Fibroblast of skin of abdomen (primary cell): ENCODE measurements at places on chromosomes 7 and 10.

GRCh38 chr10:104638861-104639589, 2.1 kb upstream of the SORCS3 start:
- DNase-seq, result no peak

GRCh38 chr7:27996141-27996540, 184.5 kb downstream of the JAZF1 start:
- no peak for DNase-seq

GRCh38 chr7:21338728-21339164, 89.1 kb upstream of the SP4 start:
- no peak for DNase-seq

- peak; percentile 38 for DNase-seq
These were observed 5.7 kb downstream of the ATG9B start for GRCh38 chr7:151018421-151019129.

GRCh38 chr7:28483112-28483511, 70.8 kb downstream of the CREB5 start:
- DNase-seq, result peak; percentile 87

DNA sequence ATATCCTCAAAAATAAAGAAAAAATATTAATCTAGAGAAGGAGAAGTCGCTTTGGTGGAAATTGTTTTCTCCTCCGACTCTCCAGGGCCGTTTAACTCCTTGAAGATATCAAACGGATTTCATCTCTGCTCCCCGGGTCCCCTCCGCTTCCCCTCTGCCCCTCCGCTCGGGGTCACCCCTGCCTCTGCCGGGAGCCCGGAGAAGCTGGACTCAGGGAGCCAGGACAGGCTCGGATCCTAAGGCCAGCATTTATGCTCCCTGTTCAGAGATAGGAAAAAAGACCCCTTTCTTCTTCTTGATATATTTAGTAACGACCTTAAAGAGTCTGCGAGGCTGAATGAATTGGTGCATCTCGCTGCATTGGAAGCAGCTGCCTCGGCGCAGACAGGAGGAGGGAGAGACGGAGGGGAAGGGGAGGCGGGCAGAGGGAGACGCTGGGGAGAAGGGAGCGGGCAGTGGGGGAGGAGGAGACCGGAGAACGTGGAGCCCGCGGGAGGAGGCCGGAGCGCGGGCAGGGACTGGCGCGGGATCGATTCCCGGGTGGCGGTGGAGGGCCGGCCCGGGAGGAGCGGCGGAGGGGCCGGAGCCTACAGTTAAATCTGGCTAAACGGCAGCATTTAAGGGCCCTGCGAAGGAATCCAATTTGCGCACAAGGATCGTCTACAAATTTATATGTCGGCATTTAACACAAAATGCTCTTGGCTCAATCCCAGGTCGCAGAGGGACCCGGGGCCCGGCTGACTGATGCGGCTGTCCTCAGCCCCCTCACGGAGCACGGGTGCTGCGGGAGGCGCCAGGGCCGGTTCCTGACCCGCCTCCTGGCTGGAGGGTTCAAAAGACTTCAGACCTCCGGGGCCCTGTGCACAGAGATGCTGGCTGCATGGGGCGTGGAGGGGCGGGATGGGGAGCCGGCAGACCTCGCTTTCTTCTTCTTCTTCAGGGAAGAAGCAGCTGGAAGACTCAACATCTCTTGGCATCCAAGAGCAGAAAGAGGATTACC, 55.6 kb downstream of the CRTAC1 start:
- DNase-seq, result no peak

DNA sequence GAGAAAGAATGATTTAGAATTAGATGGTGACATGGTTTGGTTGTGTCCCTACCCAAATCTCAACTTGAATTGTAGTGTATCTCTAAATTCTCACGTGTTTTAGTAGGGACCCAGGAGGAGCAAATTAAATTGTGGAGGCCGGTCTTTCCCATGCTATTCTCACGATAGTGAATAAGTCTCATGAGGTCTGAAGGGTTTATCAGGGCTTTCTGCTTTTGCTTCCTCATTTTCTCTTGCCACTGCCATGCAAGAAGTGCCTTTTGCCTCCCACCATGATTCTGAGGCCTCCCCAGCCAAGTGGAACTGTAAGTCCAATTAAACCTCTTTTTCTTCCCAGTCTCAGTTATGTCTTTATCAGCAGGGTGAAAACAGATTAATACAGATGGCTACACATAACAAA, 167.4 kb upstream of the SVIL start:
- DNase-seq, result no peak

DNA sequence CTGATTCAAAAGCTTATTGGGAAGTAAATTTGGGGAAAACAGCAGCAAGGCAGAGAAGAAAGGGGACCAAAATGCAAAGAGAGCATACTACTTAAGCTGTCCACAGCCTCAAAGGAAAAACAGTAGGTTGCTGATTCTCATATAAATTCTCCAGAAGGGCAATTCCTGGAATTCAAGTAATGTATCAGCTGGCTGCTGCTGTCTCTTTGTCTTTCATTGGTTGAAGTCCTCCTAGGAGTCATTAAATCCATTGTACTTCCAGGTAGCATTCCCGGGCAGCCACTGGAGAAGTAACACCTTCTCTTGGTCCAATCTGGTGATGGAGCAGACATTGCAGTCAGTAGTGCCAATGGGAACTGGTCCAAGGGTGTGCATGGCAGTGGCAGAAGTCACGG, 22.7 kb downstream of the BET1 start:
- no peak for DNase-seq

- no peak for DNase-seq
These were observed 29.7 kb upstream of the TAS2R16 start for GRCh38 chr7:123024989-123025758.

- no peak for DNase-seq
These were observed 50.5 kb upstream of the CAMK2B start for GRCh38 chr7:44375926-44376342.

DNA sequence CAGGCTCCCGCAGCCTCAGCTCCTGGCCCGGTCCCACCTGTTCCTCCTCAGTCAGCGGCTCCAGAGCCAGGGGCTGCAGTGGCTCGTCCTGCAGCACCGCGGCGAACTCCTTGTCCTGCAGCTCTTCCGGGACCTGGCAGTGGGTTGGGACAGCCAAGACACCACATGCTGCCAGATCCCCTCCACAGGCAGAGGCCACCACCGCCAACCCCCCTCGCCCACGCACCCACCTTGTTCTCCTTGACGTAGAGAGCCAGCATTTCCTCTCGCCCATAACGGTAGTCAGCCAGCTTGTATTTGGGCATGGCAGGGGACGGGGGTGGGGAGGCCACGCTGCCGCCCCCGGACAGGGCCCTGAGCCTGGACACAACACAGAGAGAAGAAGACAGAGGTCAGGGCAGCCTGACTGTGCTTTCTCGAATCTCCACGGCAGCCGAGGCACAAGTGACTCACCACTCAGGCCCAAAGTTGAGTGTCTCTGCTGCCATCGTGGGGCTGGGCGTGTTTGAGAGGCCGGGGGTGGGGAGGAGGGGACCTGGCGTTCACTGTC, 6.2 kb downstream of the GIGYF1 start:
- no peak for DNase-seq

- no peak for DNase-seq
These were observed 34.8 kb downstream of the CHST12 start for GRCh38 chr7:2438186-2438585.

DNA sequence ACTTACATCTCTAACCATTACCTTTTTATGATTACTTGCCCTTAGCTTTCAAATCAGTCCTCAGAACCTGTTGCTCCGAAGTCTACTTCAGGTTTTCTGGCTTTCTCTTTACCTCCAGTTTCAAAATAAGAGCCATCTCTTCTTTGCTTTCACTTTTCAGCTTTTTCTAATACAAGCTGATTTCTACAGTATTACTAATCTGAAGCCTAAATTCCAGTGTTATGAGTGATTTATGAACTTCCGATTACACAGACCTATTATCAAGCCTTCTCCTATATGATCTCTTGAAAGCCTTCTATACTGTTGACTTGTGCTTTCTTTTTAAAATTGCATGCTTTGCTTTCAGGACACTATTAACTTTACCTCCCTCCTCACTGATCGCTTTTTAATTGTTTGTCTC, 1307.8 kb upstream of the CELF2 start:
- peak; percentile 5 for DNase-seq

DNA sequence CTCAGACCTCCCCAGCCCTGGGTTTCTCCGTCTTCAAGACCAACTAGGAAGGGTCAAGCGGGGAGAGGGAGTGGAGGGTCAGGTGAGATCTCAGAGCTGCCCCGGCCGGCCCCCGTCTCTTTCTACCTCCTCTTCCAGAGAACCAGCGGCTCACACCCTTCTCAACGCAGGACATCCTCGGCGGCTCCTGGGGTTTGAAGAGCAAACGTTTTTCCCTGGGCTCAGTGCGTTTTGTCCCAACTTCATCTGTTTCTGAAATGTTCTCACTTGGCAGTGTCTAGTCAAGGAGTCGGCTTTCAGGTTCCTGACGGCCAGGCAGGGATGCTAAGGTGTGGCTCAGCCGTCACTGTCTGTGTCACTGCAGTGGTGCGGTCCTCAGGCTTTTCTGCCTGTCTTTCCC, 416.4 kb upstream of the FOXK1 start:
- no peak for DNase-seq

- DNase-seq, result no peak
These were observed 135.7 kb downstream of the DYNC2I1 start for GRCh38 chr7:158991824-158992621.

DNA sequence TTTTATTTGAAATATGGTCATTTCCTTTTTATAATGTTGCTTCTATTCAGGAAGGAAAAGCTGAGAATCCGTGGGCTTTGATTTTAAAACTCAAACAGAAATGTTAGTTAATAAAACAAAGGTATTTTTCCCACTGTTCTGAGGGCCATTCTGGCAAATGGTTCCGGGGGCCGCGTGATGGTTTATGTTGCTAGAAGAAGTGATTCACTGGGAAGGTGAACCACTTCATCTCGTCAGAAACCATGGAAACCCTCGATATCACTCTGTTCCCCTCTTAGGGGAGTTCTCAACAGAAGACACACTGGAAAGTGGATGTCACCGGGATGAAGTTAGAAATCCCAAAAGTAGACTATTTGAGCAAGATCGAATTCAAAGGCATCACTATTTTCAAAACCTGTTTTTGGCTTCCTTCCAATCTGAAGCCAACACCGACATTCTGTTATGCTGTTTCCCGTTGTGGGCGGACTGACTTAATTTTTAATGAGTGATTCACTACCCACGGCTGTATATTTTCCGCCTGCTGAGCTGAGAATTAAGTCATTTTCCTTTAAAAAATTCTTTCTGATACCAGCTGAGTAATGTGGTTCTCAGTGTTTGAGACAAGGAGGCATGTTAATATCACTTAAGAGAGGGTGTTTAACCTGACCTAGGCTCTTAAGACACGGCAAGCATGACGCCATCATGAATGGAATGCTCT, 84.1 kb downstream of the PTPRE start:
- peak; percentile 86 for DNase-seq

- DNase-seq, result no peak
These were observed 27.1 kb downstream of the SEC61A2 start for GRCh38 chr10:12156367-12157123.

GRCh38 chr10:96013956-96014355, 29.4 kb upstream of the CCNJ start:
- DNase-seq, result no peak

- DNase-seq, result no peak
These were observed 990 bp downstream of the ZNF467 start for GRCh38 chr7:149772241-149772955.

DNA sequence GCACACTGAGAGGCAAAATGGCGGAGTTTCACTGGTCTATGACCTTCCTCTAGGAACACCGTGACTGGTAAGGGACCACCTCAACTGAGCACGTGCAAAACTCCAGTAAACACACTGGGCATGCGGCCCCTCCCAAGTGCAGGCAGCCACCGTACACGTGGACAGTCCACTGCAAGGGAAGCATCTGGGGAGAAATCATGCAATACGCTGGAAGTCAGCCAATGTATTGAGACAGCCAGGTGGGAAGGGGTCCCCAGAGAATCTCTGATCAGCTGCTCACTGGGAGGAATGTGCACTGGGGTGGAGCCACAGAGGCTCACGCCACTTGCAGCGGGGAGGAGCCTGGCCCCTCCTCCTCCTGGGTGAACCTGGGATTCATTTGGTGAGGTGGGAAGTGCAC, 49.3 kb downstream of the CFAP46 start:
- DNase-seq, result peak; percentile 6

DNA sequence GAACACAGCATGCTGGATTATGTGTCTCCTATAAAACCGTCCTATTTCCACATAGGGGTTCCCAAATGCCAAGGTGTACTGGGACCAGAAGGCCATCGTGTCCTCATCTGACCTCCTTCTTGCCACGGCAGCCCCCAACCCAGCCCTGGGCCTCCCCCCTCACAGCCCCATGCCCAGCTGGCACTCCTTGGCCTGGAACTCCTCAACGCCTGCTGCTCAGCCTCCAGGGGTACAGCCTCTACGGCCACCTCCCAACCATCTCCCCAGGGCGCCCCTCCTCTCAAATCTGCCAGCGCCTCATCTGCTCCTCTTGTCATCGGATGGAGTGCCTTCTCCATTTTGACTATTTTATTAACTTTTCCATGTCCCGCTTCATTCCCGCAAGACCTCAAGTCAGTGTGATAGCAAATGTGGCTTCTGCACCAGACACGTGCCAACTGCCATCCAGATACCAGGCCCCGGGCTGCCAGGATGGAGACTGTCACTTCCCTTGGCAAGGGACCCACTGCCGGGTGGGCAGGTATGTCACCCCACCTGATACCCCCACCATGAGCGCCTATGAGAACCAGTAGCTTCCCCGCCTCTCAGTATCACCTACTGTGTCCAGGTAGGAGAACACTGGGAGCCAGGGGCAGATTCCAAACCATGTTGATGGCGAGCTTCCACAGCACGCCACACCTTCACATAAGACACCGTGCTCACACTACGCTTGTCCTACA, 106.7 kb downstream of the EBF3 start:
- DNase-seq, result no peak
